Right lobe of liver (tissue), 6 donors: ENCODE measurements at places on chromosomes 16 and 17.

DNA sequence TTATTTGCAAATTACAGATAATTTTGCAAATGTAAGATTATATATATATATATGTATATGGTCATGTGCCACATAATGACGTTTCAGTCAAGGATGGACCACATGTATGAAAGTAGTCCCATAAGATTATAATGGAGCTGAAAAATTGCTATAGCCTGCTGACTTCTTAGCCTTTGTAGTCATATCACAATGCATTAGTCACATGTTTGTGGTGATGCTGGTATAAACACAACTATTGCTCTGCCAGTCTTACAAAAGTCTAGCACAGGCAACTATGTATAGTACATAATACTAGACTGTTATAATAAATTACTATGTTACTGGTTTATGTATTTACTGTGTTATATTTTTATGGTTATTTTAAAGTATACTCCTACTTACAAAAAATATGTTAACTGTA, 444.3 kb downstream of the KCNJ2 start:
- DNase-seq: no peak

DNA sequence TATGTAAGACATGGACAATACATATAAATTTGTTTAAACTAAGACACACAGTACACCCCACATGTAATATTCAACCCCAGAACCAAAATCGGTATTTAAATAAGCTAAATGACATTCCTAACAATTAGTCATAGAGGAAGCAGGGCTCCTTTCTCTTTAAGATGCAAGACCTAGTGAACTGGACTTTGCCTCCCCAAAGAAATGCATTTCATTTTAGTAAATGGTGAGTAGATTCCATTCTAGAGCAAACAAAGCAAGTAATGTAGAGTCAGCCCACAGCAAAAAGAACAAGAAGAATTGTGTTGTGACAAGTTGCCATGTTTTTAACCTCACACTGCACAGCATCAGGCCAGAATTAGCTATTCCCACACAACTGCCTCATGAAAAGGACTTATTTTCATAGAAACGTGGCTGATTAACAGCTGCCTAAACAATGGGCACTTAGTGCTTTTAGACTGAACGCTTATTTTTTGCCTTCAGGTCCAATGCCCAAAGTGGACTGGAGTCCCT, 14.4 kb downstream of the DNAJC7 start:
- DNase-seq: no peak

DNA sequence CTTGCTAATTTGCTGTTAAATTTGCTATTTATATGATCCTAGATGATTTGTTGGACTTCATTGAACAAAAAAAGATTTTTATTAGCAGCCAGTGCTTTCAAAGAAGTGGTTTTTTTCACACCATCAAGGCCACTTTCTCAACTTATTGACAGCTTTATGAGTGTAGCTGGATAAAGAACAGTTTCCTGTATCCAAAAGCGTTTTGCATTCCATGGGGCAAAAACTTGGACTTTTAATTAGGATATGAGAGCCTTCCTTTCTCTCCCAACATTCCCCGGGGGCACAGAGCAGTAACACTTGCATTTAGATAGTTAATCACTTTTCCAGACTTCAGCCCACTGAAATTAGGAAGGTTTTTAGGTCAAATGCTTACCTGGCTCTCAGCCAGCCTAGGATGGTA, 177.1 kb upstream of the ELAC2 start:
- DNase-seq: no peak

GRCh38 chr16:8644211-8645140, 23.0 kb downstream of the METTL22 start:
- no peak for DNase-seq

DNA sequence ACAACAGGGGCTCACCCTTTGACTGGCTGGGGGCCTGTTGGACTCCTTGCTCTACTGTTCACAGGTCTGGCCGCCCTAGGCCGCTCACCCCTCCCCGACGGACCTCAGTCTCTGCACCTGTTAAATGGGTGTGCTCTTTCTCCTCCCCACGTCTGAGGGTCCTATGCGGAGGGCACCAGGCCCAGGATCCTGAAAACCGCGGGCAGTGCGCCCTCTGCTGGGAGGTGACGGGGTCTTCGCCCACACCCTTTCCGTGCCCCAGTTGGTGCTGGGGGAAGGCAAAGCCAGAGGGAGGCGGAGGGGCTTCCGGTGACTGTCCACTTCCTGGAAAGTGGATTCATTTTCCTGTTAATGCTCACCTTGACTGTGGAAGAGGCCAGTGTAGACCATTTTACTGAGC, 1010.9 kb downstream of the KCNJ18 start:
- no peak for DNase-seq

DNA sequence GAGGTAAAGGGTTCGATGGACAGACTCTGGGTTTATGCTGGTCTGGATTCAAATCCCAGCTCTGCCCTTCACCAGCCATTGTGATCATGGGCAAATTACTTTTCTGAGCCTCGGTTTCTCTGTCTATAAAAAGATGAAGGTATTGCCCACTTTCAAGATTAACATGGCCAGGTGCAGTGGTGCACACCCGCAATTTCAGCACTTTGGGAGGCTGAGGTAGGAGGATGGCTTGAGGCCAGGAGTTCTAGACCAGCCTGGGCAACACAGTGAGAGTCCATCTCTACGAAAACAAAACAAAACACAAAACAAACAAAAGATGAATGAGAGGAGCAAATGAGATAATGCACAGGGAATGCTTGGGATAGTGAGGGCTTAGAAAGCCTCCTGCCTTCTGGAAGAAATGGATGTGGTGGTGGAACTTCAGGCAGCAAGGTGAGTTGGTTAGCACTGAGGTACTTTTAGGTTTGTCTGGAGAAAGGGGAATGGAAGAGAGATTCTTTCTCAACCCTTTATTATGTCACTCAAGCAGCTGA, 8.5 kb downstream of the ADGRG3 start:
- DNase-seq: no peak

DNA sequence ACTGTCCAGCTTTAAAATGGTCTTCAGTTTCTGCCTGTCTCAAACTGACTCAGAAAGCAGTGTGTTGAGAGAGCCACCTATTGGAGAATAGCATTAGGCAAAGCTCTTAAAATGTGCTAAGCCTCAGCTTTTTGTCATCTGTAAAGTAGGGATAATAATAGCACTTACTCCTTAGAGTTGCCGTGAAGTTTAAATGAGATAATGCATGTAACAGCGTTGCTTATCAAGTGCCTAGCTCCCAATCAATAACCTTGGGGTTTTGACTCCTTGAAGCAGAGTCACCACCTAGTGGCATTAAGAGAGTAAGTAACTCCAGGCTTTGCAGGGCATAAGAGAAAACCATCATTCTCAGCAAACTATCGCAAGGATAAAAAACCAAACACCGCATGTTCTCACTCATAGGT, 163.3 kb downstream of the HS3ST2 start:
- DNase-seq: no peak

DNA sequence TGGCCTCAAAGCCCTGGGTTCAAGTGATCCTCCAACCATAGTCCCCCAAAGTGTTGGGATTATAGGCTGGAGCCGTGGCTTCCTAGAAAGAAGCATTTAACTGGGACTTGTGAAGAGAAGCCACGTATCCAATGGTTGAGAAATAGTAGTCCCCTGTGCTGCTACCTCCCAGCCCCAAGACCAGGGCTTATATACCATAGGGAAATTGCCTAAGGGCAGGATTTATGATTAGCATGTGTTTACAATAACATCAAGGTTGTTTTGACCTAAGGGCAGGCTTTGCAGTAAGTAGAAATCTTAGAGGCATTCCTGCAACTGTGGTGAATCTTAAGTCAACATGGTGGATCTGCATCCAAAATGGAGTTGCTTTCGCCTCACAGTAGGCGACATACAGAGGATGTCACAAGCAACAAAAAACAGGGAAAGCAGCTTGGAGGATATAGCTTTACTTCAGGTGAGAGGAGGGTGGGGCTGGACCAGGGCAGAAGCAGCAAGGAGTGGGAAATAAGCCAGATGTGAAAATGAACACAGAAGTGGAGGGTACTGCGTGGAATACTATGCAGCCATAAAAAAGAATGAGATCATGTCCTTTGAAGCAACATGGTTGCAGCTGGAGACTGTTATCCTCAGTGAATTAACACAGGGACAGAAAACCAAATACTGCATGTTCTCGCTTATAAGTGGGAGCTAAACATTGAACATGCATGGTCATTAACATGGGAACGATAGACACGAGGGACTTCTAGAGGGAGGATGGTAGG, 18.7 kb upstream of the NSMCE1 start:
- DNase-seq: no peak

- DNase-seq: no peak
These were observed 7.7 kb upstream of the TMEM100 start for GRCh38 chr17:55730380-55730779.

GRCh38 chr17:49990331-49990730, 4.7 kb downstream of the DLX3 start:
- DNase-seq: no peak

DNA sequence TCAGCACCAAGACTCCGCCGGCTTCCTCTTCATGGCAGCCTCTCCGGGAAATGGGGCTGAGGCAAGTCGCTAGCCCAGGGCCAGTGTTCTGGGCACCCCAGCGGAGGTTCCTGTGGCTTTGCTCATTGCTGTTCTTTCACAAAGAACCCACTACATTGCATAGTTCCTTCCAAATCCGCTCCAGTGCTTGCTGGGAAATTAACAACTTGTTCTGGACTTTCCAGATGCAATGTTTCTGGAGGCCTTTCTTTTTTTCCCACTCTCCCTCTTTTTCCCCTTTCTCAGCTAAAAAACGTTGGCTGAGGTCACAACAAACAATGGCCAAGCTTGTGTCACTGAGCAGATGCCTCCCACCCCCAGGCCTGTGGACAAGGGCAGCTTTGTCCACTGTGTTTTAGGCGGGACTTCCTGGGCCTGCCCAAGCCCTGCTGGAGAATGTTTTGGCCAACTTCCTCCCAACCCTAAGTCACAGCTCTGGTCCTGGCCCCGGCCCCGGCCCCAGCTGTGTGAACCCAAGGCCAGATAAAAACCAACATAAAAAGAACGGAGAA, 131.5 kb upstream of the RCVRN start:
- no peak for DNase-seq

DNA sequence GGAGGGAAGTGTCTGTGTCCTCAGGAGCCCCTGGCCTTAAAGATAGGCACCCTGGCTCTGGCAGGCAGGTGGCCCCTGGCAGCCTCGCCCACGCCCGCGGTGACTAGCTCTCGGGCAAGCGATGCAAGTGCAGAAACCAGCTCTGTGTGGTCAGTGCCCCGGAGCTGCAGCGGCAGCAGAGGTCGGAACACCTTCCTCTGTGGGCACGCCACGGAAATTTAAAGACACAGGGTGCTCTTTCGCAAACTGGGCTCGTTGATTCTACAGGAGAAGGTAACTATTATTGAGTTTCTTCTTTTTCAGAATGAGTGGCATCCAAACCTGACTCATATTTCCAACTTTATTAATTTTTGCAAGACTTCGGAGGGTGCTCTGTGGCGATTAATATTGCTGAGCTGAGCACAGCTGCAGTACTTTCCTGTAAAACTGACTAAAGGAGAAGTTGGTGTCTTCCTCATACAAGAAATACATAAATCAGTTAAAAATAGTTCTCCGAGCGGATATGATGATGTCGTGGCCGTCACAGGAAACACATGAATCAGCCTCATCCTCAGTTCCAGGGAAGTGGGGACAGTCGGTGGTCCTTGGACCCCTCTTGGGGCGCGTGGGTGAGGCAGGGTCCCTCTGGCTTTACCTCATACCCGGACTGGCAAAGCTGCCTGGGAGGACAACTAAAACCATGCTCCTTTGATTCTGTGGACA, 120.2 kb downstream of the METRNL start:
- peak; percentile 59 for DNase-seq

GRCh38 chr16:67782567-67783352, 23.6 kb downstream of the RANBP10 start:
- no peak for DNase-seq

DNA sequence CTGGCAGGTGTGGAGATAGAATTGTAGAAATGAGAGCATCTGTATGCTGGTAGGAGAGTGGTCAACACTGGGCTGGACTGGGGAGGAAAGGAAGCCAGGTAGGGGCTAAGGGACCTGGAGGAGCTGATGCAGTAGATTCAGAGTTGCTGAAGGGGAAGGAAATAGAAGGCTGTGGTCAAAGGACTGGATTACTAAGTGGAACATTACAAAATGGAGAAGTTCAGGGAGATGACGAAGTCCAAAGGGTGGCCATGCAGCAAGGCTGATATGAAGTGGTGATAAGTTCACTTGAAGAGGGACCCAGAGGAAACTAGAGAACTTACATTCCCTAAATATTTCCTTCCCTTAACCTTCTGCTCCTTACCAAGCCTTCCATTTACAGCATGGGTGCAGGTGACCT, 8.6 kb upstream of the CCL2 start:
- no peak for DNase-seq

DNA sequence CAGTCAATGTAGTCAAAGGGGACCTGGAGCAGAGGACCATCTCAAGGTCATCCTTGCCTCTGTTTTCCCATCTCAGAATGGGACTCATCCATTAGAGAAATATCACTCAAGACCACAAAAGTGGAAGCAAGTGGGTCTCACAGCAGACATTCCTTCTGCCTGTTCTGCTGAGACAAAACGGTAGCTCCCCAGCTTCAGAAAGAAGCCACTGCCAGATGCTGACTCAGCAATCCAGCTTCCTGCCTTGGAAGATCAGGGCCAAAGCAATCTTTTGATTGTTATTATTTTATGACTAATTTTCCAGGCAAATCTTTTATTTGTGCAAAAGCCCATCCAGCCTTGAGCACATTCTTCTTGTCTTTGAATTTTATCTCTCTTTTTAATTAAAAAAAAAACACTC, 86.8 kb downstream of the CCT6B start:
- DNase-seq: no peak

GRCh38 chr16:79982862-79983261, 382.3 kb upstream of the MAF start:
- no peak for DNase-seq

DNA sequence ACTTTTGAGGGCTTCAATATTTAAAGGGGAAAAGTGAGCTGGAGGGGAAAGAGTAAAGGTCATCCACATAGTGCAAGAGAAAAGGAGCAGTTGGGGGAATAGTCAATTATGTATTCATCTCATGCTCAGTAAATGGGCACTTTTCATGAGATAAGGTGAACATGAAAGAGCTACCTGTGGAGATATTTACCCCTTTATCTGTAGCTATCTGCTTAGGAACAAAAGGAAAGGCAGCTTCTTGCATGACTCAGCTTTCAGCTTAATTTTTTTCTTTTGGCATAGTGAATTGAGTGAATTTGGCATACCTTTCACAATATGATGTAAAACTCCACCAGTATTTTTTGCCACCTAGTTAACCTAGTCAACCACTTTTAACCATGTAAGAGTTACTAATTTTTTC, 26.4 kb downstream of the CPD start:
- no peak for DNase-seq

DNA sequence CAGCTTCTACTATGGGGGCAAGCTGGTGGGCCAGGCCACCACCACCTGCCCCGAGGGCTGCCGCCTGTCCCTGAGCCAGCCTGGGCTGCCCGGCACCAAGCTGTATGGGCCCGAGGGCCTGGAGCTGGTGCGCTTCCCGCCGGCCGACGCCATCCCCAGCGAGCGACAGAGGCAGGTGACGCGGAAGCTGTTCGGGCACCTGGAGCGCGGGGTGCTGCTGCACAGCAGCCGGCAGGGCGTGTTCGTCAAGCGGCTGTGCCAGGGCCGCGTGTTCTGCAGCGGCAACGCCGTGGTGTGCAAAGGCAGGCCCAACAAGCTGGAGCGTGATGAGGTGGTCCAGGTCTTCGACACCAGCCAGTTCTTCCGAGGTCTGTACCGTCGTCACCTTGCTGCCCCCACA, 19.5 kb downstream of the IRF8 start:
- DNase-seq: no peak

GRCh38 chr16:70747703-70748631, 53.0 kb downstream of the VAC14 start:
- peak; percentile 84 for DNase-seq
